ENCODE measurements at places on chromosomes 3 and 15.

- no peak for DNase-seq
These were observed 346.8 kb downstream of the TBL1XR1 start for GRCh38 chr3:176850498-176850897.

DNA sequence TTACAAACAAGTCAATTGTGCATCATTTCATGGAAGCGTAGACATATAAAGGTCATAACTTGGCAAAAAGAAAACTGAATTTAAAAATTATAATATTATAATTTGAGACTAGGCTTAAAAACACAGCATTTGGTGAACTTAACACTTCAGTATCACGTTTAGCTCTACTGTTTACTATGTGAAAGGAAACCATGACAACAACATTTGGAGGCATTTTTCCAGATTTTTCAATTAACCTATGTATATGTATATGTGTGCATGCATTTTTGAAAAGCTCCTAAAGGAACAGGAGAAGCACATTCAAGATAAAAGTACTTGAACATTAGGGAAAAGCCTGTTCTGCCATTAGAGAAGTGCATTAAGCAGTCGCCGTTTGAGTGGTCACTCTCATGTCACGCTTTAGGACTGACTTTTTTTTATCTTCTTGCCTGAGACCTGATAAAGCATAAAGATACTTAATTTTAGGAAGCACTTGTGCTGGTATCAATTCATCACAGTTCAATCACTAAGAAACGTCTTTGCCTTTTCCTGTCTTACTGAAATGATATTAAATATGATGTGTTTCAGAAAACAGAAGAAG lies 156.0 kb downstream of the NAALADL2 start:
- DNase-seq = no peak

DNA sequence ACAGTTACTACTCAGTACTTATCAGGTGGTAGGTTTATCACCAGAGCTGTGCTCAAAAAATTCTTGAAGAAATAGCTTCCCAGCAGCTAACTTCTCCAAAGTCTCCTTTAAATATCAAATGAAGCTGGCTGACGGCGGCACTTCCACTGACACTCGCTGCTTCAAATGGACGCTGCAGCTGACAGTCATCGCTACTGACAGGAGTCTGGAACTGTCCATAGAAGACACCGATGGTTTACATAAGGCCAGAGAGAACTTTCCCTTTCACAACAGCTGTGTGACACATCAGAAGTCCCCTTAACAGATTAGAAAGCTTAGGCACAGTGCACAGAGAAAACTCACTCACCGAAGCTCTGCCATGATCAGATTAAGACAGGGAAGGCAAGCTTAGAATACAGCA lies 270.2 kb downstream of the SHOX2 start:
- DNase-seq = no peak

DNA sequence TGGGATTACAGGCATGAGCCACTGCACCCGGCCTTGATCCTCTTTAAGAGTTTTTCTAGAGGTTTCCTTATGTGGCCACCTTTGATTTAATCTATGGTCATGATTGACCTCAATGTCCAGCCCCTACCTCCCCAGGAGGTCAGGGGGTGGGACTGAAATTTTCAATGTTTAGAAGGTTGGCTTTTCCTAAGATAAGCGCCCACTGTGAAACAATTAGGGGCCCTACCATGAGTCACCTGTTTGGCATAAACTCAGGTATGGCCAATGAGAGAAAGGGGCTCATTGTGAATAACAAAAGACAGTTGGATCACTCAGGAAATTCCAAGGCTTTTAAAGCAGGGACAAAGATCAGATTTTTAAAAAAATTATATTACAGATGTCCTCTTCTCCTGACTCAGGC lies 51.1 kb downstream of the ZBTB11 start:
- DNase-seq = no peak

- DNase-seq = peak; percentile 60
These were observed 42.8 kb downstream of the MYO5C start for GRCh38 chr15:52252781-52253180.

DNA sequence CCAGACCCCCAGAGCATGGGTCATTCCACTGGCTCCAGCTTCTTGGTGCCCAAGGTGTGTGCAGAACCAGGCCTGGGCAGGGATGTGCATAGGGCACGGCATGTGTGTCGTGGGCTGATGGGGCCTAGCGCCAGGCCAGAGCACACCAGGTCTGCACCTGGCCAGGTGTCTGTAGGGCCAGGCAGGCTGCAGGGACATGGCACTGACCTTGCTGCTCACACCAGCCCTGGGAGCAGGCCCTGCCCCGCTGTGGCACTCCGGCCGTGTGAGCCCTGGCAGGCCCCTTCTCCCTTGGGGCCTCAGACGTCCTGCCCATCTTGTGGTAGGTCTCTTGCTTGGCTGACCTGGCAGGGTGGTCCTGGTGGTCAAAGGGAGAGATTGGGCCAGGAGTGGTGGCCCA lies 84.3 kb upstream of the RPL32 start:
- DNase-seq = no peak

DNA sequence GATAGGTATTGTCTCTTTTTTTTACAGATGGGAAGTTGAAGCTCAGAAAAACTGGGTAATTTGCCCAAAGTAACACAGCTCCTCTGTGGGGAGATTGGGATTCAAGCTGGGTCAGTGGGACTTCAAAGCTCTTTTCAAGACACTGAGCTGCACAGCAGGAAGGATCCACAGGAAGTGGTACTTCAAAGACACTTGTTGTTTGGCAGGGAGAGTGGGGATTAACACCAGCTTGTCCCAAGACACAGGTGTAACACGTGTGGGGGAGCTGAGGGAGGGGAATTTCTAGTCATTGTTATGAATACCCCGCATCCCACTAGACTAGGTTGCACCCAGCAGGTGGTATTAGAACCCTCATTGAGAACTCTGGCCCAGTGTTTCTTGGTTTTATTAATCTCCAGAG lies 116.0 kb downstream of the FOXB1 start:
- DNase-seq = no peak

DNA sequence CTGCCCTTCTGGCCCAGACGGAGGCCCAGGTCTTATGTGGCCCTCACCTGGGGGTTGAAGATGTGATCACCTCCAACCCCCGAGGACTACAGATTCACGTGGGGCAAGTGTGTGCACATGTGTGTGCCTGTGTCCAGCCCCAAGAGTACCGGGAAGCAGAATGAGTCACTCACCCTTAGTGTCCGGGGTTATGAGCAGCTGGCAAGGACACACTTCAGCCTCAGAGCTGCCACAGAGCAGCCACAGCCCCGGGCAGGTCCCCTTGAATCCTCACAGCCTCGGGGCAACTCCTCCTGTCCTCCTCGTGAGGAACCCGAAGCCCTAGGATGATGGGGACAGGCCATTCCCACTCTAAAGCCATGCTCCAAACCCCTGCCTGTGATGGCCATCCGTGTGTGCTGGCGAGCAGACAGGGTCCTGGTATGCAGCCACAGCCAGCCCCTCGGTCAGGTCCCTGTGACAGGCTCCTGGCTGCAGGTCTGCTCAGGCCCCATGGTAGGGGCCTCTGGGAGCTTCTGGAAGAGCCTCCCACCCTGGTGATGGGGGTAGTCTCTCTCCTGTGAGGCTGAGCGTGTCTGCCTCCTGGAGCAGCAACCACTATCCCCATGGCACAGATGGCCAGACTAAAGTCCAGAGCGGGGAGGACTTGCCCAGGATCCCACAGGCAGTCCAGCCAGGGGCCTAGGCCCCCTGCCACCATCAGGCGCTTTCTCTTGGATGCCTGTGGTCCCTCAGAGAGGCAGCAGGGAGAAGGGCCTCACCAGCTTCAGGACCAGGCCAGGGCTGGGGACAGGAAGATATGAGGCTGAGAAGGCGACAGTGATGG lies 852 bp downstream of the STAB1 start:
- DNase-seq = no peak

- no peak for DNase-seq
These were observed 22.8 kb downstream of the IL17RD start for GRCh38 chr3:57142411-57142723.

GRCh38 chr3:146067048-146067447 lies 93.9 kb downstream of the PLOD2 start:
- DNase-seq = peak; percentile 28

Data from AG09319 (cell line).